Thoracic aorta (tissue), 2 donors: ENCODE measurements at places on chromosomes 1 and 21. TPM values are rescaled to one million over a fixed set of nuclear protein-coding genes. Genes with fewer than 3 reads are reported as not detected.

Gene FCAMR
- not detected for total RNA-seq

Gene KIAA0319L
- 62.4 TPM for total RNA-seq

Gene PTAFR
- total RNA-seq, result 9.2 TPM

Gene DR1
- total RNA-seq, result 13.8 TPM

Gene S100A3
- 3.1 TPM for total RNA-seq

Gene RHCE
- total RNA-seq, result not detected

DNA sequence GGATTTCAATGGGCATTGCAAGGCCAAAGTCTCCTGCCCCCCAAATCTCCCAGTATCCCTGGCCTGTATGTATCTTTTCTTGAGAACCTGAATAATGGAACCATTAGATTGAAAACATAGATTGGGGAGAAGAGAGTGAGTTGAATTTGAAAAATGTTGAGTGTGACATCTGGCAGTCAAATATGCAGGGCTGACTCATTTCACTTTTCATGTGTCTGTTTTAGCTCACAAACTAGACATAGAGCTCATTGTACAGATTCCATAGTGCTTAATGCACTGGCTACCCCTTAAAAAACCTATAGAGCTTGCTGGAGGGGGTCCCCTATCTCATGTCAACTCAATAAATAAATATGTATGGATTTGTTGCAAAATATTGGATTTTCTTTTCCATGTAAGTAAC lies 30.8 kb downstream of the DDR2 start:
- peaks cover 3% of the 10 kb centered on the region for H3K4me1 ChIP-seq
- H3K27me3 ChIP-seq, result no peaks in the 10 kb centered on the region
- no peak for DNase-seq

GRCh38 chr1:156001021-156001661 lies 19.6 kb downstream of the SSR2 start:
- H3K4me1 ChIP-seq, result no peaks in the 10 kb centered on the region
- no peak overlapping the region for H3K4me3 ChIP-seq
- no peak for DNase-seq
- no peaks in the 10 kb centered on the region for H3K27me3 ChIP-seq
- no peak overlapping the region for H3K27ac ChIP-seq

- no peaks in the 10 kb centered on the region for H3K27me3 ChIP-seq
- peaks cover 56% of the 10 kb centered on the region for H3K4me1 ChIP-seq
- H3K4me3 ChIP-seq, result no peak overlapping the region
- no peak overlapping the region for H3K27ac ChIP-seq
- no peak for DNase-seq
- peaks cover 20% of the 10 kb centered on the region for H3K36me3 ChIP-seq
Observed at GRCh38 chr21:46639489-46640386, 4.3 kb downstream of the PRMT2 start.

GRCh38 chr1:62686822-62687221 lies 1.4 kb downstream of the DOCK7 start:
- peaks cover 72% of the 10 kb centered on the region for H3K4me1 ChIP-seq
- no peaks in the 10 kb centered on the region for H3K27me3 ChIP-seq
- H3K4me3 ChIP-seq, result peak overlapping the region; percentile 90

DNA sequence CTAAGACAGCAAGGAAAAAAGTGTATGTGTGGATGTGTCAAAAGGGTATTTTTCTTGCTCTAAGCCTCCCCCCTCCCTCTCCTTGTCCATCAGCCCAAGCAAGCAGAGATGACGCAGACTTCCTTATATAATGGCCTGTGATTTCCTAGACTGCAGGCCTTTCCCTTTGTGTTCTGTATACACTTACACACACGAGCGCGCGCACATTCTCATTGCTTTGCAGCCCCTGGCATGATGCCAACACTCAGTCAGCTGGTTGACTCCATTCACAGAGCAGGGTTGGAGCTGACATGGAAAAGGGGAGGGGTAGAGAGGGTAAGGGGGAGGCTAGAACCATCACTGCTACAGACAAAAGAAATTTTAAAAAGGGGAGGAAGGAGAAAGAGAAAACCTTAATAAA lies 41.8 kb downstream of the GATAD2B start:
- DNase-seq, result peak; percentile 59
- H3K4me1 ChIP-seq, result peaks cover 24% of the 10 kb centered on the region

- peaks cover 36% of the 10 kb centered on the region for H3K4me1 ChIP-seq
- DNase-seq, result no peak
- no peak overlapping the region for H3K4me3 ChIP-seq
- no peaks in the 10 kb centered on the region for H3K27me3 ChIP-seq
Observed at GRCh38 chr1:203640723-203641502, 14.3 kb downstream of the ATP2B4 start.

- H3K27me3 ChIP-seq, result no peaks in the 10 kb centered on the region
- no peaks in the 10 kb centered on the region for H3K36me3 ChIP-seq
- no peak for DNase-seq
- H3K4me3 ChIP-seq, result no peak overlapping the region
- peaks cover 5% of the 10 kb centered on the region for H3K4me1 ChIP-seq
Observed at GRCh38 chr21:27582948-27583430, 616.1 kb upstream of the ADAMTS5 start.

GRCh38 chr1:103958699-103959098 lies 209.0 kb downstream of the AMY1C start:
- no peaks in the 10 kb centered on the region for H3K27me3 ChIP-seq
- H3K4me3 ChIP-seq, result no peak overlapping the region
- no peaks in the 10 kb centered on the region for H3K4me1 ChIP-seq
- DNase-seq, result no peak

DNA sequence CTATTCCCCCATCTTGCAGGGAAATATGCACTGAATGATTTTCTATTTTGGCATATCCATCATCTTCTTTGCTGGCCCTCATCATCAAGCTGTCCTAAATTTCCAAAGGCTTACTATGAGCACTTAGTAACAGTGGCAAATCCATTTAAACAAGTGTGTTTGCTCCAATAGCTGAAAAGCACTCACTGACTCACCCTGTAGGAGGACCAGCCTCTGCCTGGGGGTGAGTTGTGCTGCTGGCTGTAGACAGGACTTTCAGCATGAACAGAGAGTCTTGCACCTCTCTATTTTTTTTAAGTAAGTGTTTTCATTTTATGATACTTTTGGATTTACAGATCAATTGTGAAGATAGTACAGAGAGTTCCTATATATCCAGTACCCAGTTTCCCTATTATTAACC lies 97.3 kb downstream of the SLC35F3 start:
- H3K27ac ChIP-seq, result no peak overlapping the region
- H3K4me1 ChIP-seq, result no peaks in the 10 kb centered on the region
- no peak overlapping the region for H3K4me3 ChIP-seq
- no peaks in the 10 kb centered on the region for H3K36me3 ChIP-seq
- no peaks in the 10 kb centered on the region for H3K27me3 ChIP-seq
- DNase-seq, result no peak

DNA sequence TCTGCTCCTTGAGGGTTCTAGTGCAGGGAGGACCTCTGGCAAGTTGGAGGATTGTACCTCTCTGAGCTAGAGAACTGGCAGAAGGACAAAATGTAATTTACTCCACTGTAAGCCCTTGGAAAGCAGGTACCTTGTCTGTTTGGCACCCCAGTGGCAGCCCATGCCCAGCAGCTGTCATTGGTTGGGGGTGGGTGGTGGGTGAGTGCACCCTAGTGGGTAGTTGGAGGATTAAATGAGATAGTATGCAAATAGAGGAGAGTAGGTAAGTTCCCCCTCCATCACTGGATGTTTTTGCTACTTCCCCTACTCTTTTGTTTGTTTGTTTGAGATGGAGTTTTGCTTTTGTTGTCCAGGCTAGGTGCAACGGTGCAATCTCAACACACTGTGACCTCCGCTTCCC lies 69.8 kb downstream of the RYR2 start:
- H3K4me1 ChIP-seq, result no peaks in the 10 kb centered on the region
- no peak overlapping the region for H3K27ac ChIP-seq
- DNase-seq, result no peak
- no peaks in the 10 kb centered on the region for H3K36me3 ChIP-seq
